Colonic mucosa (tissue), 4 donors: ENCODE measurements at places on chromosomes 11 and 22. TPM values are rescaled to one million over a fixed set of nuclear protein-coding genes. Genes with fewer than 3 reads are reported as not detected.

The OR52E6 gene
- not detected for total RNA-seq

The ARHGAP8 gene
- total RNA-seq: 38.4 TPM

The TMEM41B gene
- 64.5 TPM for total RNA-seq

- no peaks in the 10 kb centered on the region for H3K4me1 ChIP-seq
- no peak for DNase-seq
- H3K27me3 ChIP-seq: no peaks in the 10 kb centered on the region
- no peak overlapping the region for H3K4me3 ChIP-seq
- H3K27ac ChIP-seq: no peak overlapping the region
Observed at GRCh38 chr11:110947096-110947495, 234.9 kb upstream of the ARHGAP20 start.

DNA sequence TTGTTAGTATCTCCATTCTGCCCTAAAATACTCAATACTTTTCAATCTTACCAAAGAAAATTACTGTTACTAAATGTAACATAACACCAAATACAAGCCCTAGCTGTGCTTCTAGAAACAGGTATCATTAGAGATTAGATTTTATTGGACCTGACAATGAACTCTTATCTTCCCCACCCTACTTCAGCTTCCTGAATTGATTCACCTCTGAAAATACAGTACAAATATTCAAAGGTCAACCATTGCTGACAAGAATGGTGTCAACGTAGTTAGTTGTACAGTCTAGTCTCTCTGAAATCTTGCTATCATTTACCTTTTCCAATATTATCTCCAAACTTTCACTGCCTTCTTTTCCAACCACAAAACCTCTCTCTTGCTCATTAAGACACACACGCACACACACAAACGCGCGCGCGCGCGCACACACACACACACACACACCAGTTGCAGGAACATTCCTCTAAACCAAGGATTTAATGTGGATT is 22.4 kb downstream of the LRRC4C start:
- H3K4me3 ChIP-seq: no peak overlapping the region
- DNase-seq: no peak
- no peaks in the 10 kb centered on the region for H3K4me1 ChIP-seq
- no peaks in the 10 kb centered on the region for H3K27me3 ChIP-seq
- no peak overlapping the region for H3K27ac ChIP-seq

DNA sequence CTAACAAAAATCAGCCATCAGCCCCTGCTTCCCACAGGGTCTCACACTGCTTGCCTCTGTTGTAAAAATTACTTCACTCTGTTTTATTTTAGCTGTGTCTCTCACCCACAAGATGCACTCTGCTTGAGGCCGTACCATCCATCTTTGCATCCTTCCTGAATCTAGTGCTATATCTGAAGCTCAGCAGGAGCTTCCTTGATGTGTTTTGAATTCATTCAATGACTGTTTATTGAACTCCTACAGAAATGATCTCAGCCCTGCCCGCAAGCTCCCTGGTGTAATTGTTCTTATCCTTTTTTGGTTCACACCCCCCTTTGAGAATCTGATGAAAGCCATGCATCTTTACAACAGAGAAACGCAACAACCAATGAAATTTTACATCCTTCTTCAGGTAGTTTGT is 310.2 kb upstream of the ZC3H12C start:
- no peaks in the 10 kb centered on the region for H3K27me3 ChIP-seq
- H3K36me3 ChIP-seq: no peaks in the 10 kb centered on the region
- DNase-seq: no peak
- no peak overlapping the region for H3K27ac ChIP-seq

DNA sequence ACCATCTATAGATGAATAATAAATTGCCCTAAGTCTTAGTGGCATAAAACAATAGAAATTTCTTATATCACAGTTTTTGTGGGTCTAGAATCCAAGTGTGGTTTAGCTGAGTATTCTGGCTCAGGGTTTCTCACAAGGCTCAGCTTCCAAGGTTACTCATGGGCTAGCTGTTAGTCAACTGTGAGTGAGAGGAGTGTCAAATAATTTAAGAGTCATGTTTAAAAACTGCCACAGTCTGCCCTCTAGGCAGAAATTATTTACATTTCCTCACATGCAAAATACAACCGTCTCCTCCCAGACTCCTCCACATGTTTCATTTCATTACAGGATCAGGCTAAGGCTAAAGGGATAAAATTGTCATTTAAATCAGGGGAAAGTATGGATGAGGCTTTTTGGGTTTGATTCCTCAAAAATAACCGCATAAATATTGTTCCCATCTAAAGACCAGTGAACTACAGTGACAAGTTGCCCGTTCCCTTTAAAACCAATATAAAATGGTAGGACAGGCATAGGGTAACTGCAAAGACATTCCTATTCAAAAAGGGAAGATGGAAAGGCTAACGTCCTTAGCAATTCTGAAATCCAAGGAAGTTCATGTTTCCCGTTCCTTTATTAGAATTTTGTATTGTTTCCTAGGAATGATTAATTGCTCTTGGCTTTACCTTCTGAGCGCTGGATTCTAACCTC is 324.3 kb downstream of the DYNC2H1 start:
- no peaks in the 10 kb centered on the region for H3K4me1 ChIP-seq
- H3K4me3 ChIP-seq: no peak overlapping the region
- H3K27me3 ChIP-seq: no peaks in the 10 kb centered on the region
- no peak for DNase-seq

DNA sequence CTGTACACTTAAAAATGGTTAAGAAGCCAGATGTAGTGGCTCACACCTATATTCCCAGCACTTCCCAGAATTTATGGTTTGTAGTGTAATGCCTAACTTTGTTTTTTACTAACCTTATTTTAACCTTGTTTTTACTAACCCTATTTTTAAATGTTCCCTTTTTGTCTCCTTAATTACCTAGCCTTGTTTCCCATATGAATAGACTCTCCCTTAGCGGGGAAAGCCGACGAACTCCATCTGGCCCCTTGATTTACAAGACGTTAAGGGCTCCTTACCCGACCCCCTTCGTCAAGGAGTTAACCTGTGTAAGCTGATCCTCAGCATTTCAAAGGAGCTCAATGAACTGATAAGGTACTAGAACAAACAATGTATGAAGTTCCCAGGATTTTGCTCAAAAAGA is 17.1 kb downstream of the APOBEC3H start:
- no peak overlapping the region for H3K27ac ChIP-seq
- no peak overlapping the region for H3K4me3 ChIP-seq

DNA sequence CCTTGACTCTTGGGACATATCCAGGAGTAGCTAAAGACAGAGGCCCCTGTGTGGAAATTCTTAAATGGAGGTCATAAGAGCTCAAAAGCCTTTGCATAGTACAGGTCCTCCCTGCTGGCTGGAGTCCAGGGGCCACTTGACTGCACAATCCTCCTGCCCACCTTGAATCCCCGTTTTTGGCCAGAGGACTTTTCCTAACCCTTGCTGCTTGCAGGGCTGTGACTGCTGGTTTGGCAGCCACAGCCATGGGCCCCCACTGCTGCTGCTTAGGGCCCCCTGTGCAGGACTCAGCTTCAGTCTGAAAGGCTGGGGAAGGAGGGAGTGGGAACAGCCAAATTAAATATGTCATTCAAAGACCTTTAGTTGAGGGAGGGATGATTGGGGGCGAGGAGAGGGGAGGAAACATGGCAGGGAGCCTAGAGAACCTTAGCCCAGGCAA is 33.4 kb downstream of the ARHGAP1 start:
- DNase-seq: no peak
- no peaks in the 10 kb centered on the region for H3K36me3 ChIP-seq
- H3K27me3 ChIP-seq: no peaks in the 10 kb centered on the region
- no peak overlapping the region for H3K4me3 ChIP-seq
- H3K27ac ChIP-seq: no peak overlapping the region

DNA sequence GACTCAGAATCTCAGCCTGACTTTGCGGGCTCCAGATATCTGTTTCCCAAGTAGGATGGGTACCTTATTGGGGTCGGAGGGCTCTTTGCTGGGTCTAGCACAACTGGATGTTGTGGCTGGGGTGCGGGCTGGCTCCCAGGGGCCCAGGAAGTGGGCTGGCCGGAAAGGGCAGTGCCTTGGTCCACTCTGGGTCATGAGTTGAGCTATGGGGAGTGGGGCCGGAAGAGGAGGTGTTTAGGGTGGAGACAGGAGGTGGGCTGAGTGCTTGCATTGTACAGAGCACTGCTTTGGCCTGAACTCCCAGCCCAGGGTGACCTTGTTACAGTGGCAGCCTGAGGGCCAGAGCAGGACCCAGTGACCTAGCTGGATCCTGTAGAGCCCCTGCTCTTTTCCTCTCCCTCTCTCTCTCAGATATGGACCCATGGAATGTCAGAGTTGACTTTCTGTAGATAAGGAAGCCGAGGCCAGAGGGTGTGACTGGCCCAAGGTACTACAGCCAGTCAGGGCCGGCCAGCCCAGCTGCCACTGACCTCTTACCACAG is 13.2 kb downstream of the PHLDB1 start:
- no peak for DNase-seq
- no peaks in the 10 kb centered on the region for H3K27me3 ChIP-seq
- no peaks in the 10 kb centered on the region for H3K36me3 ChIP-seq
- H3K4me3 ChIP-seq: peak overlapping the region; percentile 40
- H3K27ac ChIP-seq: peak overlapping the region; percentile 63

GRCh38 chr22:43153899-43154298 is 2.5 kb downstream of the TSPO start:
- H3K36me3 ChIP-seq: no peaks in the 10 kb centered on the region
- H3K27ac ChIP-seq: no peak overlapping the region
- no peaks in the 10 kb centered on the region for H3K27me3 ChIP-seq
- H3K4me3 ChIP-seq: no peak overlapping the region
- DNase-seq: no peak
- H3K4me1 ChIP-seq: peaks cover 9% of the 10 kb centered on the region

DNA sequence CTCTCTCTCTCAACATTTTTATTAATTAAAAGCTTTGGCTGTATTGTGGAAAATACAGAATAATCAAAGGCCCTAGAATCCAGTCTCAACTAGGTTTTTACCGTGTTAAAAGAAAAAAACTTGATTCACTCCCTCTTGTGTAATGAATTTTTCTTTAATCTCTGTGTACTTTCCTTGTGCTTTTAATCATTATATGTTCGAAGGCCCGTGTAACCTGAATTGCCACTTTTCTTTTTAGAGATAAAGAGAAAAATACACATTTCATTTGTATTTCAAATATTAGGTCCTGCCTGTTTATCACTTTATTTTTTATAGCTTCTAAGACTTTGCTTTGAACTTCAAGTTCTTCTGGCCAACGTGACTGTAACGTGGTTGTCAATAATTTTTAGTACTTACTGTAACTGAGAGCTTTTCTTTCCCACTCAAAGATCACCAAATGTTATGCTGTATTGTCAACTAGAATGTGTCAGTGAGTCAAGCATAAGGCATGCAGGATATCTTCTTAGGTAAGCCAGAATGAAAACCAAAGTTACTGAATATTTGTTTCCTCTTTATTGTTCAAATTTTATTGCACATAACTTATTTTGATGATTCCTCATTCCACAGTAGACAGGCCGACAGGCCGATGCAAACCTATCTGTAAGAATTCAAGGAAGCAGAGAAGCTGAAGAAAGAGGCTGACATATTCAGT is 23.3 kb upstream of the FAR1 start:
- no peak for DNase-seq
- no peaks in the 10 kb centered on the region for H3K27me3 ChIP-seq
- H3K36me3 ChIP-seq: no peaks in the 10 kb centered on the region
- no peak overlapping the region for H3K4me3 ChIP-seq
- H3K4me1 ChIP-seq: no peaks in the 10 kb centered on the region
- H3K27ac ChIP-seq: no peak overlapping the region

DNA sequence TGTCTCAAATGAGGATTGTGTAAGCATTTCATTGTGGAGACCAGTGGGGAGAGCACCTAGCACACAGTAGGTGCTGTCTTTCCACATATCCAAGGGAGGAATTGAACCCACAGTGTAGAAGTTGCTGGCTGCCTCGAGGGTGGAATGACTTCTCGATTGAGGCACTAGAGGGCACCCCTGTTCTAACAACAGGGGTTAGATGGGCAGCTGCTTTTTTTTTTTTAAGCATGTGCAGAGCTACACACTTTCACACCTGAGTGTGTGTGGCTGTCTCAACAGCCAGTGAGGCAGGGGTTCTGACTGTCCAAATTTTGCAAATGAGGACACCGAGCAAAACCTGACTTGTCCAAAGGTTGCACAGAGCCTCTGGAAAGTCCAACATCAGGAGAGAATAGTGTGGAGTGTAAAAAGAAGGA is 118.2 kb upstream of the CRYBB3 start:
- H3K27ac ChIP-seq: no peak overlapping the region
- no peaks in the 10 kb centered on the region for H3K36me3 ChIP-seq
- H3K4me1 ChIP-seq: no peaks in the 10 kb centered on the region
- H3K27me3 ChIP-seq: no peaks in the 10 kb centered on the region
- DNase-seq: peak; percentile 49

GRCh38 chr11:38392176-38392575 is 1794.1 kb upstream of the RAG2 start:
- no peak overlapping the region for H3K27ac ChIP-seq
- no peak overlapping the region for H3K4me3 ChIP-seq
- H3K36me3 ChIP-seq: no peaks in the 10 kb centered on the region
- no peaks in the 10 kb centered on the region for H3K27me3 ChIP-seq
- H3K4me1 ChIP-seq: no peaks in the 10 kb centered on the region

DNA sequence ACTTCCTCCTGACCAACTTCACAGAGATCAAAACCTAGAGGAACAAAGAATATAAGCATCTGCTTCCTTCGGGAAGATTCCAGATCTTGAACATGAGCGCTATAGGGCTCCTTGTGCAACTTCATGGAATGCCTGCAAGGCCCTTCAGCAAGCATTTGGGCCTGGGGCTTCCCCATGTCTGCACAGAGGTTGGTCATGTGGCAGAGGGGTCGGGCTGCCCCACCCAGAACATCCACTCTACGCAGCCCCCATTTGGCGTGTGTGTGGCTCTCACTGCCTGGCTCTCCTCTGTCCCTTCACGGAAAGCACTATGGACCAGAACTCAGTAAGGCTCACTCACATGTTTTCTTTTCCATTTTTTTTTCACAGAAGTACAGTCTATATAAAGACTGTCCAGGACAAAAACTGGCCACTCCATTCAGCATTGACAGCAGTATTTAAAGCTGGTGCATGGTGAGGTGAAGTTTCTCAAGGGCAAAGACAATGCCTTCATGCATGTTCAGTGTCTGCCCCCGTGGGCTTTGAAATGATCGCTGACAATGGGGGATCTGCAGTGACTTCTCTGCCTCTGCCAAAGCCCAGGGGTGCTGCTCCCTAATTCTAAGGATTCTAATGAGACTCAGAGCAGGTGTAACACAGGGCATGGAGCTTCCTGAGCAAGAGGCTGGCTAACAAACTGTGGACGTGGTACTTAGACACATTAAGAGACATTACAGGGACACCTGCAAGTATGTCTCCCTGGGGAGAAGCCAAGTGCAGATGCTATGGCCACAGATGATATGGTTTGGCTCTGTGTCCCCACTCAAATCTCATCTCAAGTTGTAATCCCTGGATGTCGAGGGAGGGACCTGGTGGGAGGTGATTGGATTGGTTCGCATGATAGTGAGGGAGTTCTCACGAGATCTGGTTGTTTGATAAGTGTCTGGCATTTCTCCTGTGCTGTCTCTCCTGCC is 66.5 kb upstream of the PITPNB start:
- no peaks in the 10 kb centered on the region for H3K27me3 ChIP-seq
- no peaks in the 10 kb centered on the region for H3K36me3 ChIP-seq
- H3K4me1 ChIP-seq: no peaks in the 10 kb centered on the region
- no peak overlapping the region for H3K4me3 ChIP-seq
